ENCODE measurements at places on chromosomes 12 and 14.

- DNase-seq: no peak
Observed at GRCh38 chr12:67193704-67194103, 75.5 kb upstream of the CAND1 start.

DNA sequence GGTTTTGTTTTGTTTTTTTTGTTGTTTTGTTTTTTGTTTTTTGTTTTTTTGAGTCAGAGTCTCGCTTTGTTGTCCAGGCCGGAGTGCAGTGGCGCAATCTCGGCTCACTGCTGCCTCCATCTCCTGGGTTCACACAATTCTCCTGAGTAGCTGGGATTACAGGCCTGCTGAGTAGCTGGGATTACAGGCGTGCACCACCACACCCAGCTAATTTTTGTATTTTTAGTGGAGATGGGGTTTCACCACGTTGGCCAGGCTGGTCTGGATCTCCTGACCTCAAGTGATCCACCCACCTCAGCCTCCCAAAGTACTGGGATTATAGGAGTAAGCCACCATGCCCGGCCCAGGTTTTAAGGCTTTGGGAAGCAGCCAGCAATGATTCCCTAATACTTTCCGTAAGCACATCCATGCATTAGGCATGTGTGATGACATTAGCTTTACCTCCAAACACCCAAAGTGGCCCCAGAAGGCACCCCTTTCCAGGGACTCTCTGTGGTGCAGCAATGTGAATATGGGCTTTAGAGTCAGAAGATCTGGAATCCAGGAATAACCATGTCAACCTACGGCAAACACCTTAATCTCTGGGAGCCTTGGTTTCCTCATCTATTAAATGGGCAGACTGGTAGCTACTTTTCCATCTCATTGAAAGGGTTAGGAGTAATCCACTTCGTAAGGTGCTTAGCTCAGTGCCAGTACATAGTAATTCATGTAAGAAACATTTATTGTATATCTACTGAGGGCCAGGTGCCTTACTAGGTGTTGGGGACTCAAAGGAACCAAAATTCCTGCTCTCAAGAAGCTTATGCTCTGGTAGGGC lies 152.9 kb downstream of the ZFP36L1 start:
- DNase-seq: no peak

DNA sequence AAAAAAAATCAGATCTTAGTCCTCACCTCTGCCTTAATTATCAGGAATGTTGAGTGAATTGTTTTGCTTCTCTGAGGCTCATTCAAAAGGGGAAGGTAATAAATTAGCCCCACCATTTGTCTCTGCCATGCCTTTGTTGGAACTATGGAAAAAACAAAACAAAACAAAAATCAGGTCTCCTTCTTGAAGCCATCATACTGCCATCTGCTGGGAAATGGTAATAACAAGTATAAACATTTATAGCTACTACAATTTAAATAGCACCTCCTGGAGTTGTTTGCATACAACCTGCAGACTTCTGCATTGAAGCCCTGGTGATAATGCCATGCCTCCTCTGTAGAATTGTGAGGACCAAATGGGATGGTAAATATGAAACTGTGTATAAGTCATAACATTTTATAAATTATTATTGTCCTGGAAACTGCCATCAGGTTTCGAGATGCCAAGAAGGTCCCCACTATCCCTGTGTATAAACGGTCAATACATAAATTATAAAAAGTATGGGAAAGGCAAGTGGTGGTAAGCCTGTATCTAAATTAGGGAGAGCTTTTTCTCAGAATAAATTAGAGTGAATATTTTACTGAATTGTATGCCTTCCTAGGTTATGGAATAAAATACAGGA lies 87.2 kb upstream of the FGD4 start:
- no peak for DNase-seq

GRCh38 chr14:56061051-56061450 lies 57.2 kb upstream of the PELI2 start:
- no peak for DNase-seq

DNA sequence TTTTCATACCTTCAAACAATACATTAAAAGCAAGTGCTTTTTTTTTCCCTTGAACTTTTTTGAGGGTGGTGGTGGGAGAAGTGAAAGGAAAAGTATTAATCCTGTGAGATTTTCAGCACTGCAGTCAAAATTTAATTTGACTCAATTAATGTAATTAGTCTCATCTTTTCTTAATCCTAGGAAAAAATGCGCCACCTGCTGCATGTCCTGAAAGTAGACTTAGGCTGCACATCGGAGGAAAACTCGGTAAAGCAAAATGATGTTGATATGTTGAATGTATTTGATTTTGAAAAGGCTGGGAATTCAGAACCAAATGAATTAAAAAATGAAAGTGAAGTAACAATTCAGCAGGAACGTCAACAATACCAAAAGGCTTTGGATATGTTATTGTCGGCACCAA lies 52.2 kb downstream of the SPATA7 start:
- DNase-seq: no peak

- DNase-seq: no peak
Observed at GRCh38 chr12:66154776-66155175, 15.0 kb downstream of the TMBIM4 start.

DNA sequence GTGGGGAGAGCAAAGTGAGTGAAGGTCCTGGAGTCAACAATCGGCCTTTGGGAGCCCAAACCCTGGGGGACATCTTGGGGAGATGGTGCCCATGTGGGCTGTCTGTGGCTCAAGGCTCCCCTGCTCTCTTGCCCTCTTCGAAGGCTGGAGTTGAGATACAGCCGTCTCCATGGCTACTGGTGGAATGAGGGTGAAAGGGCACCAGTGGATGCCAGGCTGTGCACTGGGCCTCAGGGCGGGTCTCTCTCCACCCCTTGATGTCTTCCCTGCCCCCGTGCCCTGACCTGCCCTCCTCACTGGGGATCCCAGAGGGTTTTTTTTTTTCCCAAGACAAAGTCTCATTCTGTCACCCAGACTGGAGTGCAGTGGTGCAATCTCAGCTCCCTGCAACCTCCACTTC lies 2.0 kb upstream of the ANKRD9 start:
- DNase-seq: no peak

DNA sequence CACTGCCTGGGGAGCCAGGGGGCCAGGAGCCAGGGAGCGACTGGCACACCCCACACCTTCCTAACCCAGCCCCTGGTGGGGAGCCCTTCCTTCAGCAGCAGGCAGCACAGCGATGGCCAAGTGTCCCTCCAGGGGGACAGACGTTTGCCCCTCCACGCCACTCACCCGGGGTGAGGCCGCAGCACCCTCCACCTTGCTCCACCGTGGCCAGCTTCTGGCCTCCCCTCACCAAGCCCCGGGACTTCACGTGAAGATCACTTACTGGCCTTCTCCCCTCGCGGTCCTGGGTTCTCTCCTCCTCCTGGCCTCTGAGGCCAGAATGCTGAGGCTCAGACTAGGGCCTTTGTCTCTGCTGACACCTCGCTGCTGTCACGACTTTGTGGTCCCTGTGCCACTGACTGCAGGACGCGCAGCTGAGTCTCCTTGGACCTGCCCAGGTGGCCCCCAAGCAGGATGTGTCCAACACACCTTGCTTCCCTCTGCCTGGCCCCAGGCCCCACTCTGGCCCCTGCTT lies 3.5 kb upstream of the ASPG start:
- DNase-seq: no peak

- no peak for DNase-seq
Observed at GRCh38 chr14:77253333-77254190, 17.4 kb downstream of the NGB start.

DNA sequence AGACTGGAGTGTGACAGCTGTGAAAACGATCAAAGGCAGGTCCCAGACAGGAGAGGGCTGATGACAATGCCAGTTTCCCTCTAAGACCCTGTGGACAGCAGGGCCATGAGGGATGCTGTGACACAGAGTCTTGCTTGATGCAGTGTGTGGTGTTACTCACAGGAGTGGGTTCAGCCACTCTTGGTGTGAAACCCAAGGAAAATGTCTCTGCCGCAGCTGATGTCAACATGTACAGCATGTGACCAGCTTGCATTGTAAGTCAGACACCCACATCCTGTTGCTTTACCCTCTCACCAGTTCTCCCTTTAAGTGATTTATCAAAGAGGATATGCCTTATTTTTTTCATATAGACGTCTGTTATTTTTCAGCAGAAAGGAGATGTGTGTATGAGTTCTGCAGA lies 268.6 kb downstream of the BTG1 start:
- DNase-seq: peak; percentile 53

DNA sequence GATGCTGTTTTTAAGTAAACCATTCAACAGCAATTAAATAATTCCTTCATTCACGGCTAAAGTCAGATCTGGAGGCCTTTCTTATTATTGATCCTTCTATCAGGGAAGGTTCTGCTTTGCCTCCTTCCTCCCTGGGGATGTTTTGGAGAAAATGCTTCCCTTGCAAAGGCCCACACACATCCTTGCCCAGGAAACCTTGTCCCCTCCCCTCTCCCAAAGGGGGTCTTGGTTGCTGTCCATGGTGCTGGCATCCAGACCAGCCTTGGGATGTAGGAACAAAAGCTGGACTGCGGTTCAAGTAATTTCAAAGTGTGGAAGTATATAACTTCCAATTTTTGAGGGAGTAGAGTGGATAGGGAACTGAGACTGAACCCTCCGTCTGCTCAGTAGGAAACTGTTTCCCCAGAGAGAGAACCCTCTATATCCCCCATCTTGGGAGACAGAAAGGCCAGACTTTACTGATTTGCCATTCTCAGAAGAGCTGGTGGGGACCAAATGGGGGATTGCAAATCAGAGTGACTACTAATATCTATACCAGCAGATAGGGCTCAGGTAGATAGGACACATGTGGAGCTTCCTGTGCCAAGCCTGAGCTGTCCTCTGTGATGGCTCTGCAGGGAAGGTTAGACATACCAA lies 5.6 kb downstream of the MARCHF9 start:
- DNase-seq: no peak

DNA sequence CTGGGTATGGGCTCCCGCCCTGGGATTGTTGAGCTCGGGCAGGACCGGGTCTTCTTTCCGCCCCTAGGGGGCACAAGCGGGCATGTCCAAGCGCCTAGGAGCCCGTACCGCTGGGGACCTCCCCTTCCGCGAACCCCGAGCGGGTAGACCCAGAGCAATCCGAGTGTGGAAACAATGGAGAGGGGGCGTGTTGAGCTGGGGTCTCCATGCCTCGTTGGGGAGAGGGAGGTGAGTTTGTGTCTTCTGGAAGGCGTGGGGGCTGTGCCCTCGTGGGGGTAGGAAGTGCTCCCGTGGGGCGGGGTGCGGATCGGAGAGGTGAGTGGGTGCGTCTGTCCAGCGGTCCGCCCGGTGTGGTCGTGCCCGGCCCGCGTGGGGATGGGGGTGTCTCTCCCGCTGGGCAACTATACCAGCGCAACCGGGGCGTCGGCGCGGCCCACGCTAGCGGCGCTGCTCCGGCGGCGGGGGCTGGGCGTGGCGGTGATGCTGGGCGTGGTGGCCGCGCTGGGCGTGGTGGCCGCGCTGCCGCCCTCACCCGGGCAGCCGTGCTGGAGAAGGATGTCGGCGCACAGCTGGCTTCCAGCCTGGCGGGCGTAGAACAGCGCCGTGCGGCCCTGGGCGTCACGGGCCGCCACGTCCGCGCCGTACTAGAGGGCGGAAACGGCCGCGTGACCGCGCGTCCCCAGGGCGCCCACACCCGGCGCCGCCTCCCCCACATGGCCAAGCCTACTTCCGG lies 12.2 kb downstream of the AGAP2 start:
- no peak for DNase-seq

GRCh38 chr12:107379852-107380567 lies 286.7 kb upstream of the CRY1 start:
- no peak for DNase-seq

GRCh38 chr12:13183620-13184019 lies 12.9 kb upstream of the EMP1 start:
- no peak for DNase-seq

DNA sequence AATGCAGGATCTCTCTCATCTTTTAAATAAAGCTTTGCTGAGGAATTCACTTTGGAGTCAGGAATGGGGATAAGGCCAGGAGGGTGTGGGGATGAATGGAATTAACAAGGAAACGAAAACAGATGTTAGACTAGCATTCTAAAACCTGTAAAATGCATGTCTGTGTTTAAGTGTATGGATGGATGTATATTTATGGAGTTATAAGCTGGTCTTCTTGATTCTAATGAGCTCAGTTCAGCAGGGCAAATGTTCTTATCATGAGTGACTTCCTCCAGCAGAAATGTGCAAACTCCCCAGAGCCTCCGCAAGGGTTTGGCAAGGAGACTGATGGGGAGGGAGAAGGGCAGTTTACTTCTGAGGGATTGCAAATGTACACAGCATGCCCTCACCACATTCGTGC lies 149.1 kb downstream of the NTF3 start:
- DNase-seq: no peak

DNA sequence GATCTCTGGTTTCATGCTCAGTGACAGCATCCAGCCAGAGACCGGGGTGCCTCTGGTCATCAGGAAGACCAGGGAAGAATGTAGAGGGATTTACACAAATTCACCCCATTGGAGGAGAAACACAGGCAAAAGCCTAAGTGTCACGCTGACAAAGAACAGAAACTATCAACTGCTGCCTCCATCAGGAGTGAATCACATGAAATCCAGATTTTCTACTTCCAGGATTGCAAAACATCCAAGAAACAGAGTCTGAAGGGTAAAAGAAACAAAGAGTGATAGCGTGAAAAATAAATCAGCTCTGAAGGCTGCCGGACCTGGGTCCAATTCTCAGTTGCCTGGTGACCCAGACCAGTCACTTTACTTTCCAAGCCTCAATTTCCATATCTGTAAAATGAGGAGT lies 136.1 kb upstream of the MAP1LC3B2 start:
- DNase-seq: no peak

DNA sequence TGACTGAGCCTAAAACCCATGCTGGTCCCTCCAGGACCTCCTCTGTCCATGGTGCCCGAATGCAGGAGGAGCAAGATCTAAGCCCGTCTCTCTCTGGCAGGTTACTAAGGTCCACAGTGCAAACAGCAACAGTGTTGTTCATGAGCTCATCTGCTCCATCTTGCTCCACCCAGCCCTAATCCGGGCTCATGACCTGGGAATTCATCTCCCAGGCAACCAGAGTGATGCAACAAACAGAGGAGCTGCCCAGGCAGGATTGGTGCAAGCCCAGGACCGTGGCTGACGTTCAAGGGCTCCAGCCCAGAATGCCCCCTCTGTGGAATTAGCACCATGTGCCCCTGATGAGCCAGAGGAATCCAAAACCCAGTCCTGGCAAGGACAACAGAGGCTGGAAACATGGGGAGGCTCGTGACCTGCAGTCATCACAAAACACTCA lies 29.9 kb downstream of the HSPB8 start:
- no peak for DNase-seq

DNA sequence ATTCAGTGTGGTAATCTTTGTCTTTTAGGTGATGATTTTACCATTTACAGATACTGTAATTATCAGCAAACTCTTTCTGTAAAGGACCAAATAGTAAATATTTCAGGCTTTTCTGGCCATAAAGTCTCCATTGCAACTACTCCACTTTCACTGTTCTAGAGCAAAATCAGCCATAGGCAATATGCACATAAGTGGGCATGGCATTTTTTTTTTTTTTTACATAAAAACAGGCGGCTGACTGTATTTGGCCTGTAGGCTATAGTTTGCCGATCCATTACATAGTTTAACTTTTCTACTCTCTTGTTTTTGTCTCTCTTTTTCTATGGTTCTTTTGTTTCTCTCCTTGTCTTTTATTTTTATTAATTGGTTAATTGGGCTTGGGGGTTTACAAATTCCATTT lies 39.4 kb downstream of the RPH3A start:
- DNase-seq: no peak
